Activated naive CD4-positive, alpha-beta T cell treated with Interleukin-2 at 50 U/mL for 16 hours (primary cell): ENCODE measurements at places on chromosomes 13 and 19.
A peak's percentile ranks its signal among the peaks of the same experiment; 100 is the strongest.

- peak; percentile 51 for DNase-seq
These were observed 65.1 kb downstream of the KCNRG start for GRCh38 chr13:50080203-50080910.

DNA sequence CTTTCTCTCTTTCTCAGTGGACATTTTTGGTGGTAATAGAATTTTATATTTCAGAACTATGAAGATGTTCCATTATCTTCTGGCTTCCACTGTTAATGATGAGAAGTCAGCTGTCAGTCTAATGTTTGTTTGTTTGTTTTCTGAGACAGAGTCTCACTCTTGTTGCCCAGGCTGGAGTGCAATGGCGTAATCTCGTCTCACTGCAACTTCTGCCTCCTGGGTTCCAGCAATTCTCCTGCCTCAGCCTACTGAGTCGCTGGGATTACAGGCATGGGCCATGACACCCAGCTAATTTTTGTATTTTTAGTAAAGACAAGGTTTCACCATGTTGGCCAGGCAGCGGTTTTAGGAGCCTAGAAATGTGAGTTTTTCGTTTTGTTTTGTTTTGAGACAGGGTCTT, 4.7 kb downstream of the ZNF317 start:
- no peak for DNase-seq

- DNase-seq: peak; percentile 19
These were observed 41.7 kb upstream of the CEACAM20 start for GRCh38 chr19:44570984-44571684.

GRCh38 chr19:16266586-16266942, 58.1 kb upstream of the KLF2 start:
- DNase-seq: peak; percentile 65

- peak; percentile 85 for DNase-seq
These were observed 5.5 kb upstream of the ZNF428 start for GRCh38 chr19:43624933-43625332.

GRCh38 chr19:8451885-8452284, 7.1 kb downstream of the HNRNPM start:
- DNase-seq: no peak

GRCh38 chr19:12833738-12834565, 427 bp downstream of the RTBDN start:
- peak; percentile 42 for DNase-seq

GRCh38 chr19:49643466-49643865, 1.5 kb downstream of the SCAF1 start:
- no peak for DNase-seq

- no peak for DNase-seq
These were observed 57.9 kb downstream of the KDM4B start for GRCh38 chr19:5026706-5027273.

- peak; percentile 44 for DNase-seq
These were observed 10.6 kb upstream of the UBE2S start for GRCh38 chr19:55418185-55418584.

- DNase-seq: no peak
These were observed 99.5 kb downstream of the ERCC5 start for GRCh38 chr13:102945324-102945815.

GRCh38 chr13:50589651-50590054, 253.8 kb downstream of the DLEU7 start:
- DNase-seq: no peak

DNA sequence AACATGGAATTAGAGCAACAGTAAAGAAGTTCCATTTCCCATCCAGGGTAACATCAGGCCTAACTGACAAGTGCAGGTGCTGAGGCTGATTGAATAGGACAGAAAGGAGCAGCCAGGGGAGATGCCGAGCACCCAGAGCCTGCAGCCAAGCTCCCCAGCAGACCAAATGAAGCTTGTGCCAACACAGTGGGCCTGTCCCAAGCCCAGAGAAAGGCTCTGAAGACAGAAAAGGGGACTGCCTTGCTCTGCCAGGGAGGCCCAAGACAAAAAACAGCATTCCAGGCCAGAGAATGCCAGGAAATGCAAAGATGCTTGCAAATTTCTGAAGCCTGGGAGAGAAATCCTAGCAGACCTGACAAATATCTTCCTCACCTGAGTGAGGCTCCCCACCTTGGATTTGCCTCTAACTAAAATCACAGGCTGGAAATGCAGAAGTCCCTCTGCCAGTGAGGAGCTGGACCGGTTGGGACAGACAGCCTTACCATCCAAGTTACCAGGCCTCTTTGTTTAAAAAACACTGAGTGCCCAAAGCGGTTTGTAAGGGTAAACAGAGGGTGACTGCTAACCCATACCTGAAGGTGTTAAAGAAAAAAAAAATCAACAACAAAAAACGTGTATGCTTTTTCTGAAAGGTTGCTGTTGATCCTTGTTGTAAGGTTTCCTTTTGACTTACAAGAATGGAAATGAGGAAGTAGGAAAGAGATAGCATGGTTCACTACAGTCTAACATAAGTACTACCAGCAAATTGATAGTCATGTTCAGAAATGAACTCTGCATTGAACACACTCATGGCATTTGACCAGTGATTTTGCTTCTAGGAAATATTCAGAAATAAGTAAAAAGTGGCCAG, 11.8 kb upstream of the HMGB1 start:
- no peak for DNase-seq

- no peak for DNase-seq
These were observed 30.9 kb downstream of the MZT1 start for GRCh38 chr13:72696579-72696978.

DNA sequence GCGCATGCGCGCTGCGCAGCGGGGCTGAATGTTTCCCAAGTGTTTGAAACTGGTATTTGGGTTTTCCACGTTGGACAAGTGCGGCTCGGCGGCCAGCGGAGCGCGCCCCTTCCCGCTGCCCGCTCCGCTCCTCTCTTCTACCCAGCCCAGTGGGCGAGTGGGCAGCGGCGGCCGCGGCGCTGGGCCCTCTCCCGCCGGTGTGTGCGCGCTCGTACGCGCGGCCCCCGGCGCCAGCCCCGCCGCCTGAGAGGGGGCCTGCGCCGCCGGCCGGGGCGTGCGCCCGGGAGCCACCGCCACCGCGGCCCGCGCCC, at the start of gene ING1:
TSS of gene ING1 (plus strand) at position 59 of the 311 bp plus-strand sequence. CDS start 450 bp downstream, outside the sequence.
- no peak for DNase-seq

DNA sequence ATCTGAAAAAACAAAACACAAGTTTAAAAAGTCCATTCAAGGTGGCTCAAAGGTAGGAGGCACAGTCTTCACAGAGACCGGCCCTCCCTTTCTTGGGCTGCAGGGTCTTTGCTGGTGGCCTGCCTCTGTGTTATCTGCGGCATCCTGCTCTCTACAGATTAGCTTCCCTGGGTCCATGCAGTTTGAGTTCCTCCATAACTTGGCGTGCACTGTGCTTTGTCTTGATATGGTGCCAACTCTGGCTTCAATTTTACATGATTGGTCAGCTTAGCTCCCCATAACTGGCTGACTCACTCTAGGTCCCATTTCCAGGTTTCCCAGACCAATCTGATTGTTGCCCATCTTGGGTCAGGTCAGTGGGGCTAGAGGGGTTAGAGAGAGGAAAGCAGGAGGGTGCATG, 41.8 kb downstream of the TPT1 start:
- no peak for DNase-seq

- no peak for DNase-seq
These were observed 88.4 kb upstream of the KLF5 start for GRCh38 chr13:72970301-72970880.
